T-helper 17 cell (primary cell): ENCODE measurements at places on chromosomes 1 and 21.

- H3K27ac ChIP-seq, result no peak overlapping the region
- H3K36me3 ChIP-seq, result peaks cover 6% of the 10 kb centered on the region
Measured at GRCh38 chr1:62589321-62589720, 8.0 kb upstream of the ANGPTL3 start.

- peaks cover 4% of the 10 kb centered on the region for H3K36me3 ChIP-seq
- no peaks in the 10 kb centered on the region for H3K27me3 ChIP-seq
- peak overlapping the region; percentile 95 for H3K4me3 ChIP-seq
Measured at GRCh38 chr1:51729824-51730301, 113.0 kb downstream of the OSBPL9 start.

DNA sequence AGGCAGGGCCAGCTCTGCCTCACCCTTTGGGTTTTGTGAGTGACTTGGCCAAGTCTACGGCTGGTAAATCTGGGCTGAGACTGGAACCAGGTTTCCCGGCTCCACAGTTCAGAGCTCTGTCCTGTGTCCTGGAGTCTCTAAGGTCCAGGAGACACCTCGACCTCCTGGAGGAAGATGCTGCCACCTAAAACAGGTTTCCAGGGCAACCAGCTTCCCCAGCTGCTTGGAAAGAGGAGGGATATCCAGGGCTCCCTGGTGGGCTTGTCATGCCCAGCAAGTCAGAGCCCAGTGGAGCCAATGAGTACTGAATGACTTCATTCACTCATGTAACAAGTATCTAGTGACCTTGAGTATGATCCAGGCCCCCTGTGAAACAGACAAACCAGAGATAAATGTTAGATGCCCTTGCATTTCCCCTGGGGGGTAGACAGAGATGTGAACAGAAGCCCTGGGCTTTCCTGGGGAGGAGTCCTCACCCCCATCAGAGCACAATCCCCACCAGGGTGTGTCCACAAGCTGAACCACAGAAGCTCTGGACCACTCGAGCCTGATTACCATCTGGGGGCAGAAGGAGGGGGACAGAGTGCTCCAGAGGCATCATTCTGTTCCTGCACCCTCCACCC lies 181.2 kb upstream of the RAB4A start:
- DNase-seq, result no peak
- peaks cover 7% of the 10 kb centered on the region for H3K4me1 ChIP-seq
- H3K27me3 ChIP-seq, result peaks cover 11% of the 10 kb centered on the region
- H3K4me3 ChIP-seq, result no peak overlapping the region
- peaks cover 3% of the 10 kb centered on the region for H3K36me3 ChIP-seq
- peak overlapping the region; percentile 24 for H3K27ac ChIP-seq

DNA sequence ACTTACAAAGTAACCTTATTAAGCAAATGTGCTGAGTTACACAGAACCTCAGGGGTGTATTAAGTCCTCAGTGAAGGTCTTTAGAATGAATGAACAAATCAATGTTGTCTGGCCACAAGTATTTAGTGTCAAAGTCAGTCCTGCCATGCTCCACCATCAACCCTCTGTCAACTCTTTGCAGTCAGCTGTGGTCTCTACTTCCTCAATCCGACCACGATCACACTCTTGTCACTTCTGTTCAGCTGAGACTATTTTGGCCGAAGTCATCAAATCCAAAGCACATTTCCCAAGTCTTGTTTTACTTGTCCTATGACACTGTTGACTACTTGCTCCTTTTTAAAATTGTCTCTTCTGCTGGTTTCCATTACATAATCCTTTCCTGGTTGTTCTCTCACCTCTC lies 173.5 kb downstream of the ST6GALNAC5 start:
- no peak overlapping the region for H3K27ac ChIP-seq
- DNase-seq, result no peak

- no peak for DNase-seq
- no peaks in the 10 kb centered on the region for H3K36me3 ChIP-seq
- peak overlapping the region; percentile 67 for H3K27ac ChIP-seq
- peaks cover 22% of the 10 kb centered on the region for H3K4me1 ChIP-seq
Measured at GRCh38 chr1:2135441-2135841, 59.1 kb downstream of the FAAP20 start.

GRCh38 chr1:17335821-17336710 lies 28.1 kb downstream of the PADI4 start:
- H3K4me1 ChIP-seq, result no peaks in the 10 kb centered on the region
- H3K27ac ChIP-seq, result no peak overlapping the region
- DNase-seq, result peak; percentile 36
- peaks cover 59% of the 10 kb centered on the region for H3K27me3 ChIP-seq

DNA sequence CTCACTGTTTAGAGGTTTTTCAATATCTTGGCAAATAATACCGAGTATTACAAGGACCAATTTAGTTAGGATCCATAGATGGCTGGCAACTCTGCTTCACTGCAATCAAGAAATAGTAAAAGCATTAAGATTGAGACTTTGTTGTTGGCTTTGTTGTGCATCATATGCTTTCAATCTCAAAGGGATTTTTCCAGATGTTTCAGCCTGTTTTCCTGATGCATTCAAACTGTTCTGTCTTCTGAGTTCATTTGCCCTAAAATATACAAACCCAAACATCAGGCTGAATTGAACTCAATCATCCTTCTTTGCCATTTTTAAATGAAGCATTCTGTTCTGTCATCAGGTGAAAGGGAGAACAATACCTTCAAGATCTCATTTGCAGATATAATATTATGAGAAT lies 248.7 kb downstream of the TTLL7 start:
- H3K27ac ChIP-seq, result no peak overlapping the region
- H3K4me3 ChIP-seq, result no peak overlapping the region
- DNase-seq, result no peak
- H3K27me3 ChIP-seq, result no peaks in the 10 kb centered on the region
- no peaks in the 10 kb centered on the region for H3K36me3 ChIP-seq

DNA sequence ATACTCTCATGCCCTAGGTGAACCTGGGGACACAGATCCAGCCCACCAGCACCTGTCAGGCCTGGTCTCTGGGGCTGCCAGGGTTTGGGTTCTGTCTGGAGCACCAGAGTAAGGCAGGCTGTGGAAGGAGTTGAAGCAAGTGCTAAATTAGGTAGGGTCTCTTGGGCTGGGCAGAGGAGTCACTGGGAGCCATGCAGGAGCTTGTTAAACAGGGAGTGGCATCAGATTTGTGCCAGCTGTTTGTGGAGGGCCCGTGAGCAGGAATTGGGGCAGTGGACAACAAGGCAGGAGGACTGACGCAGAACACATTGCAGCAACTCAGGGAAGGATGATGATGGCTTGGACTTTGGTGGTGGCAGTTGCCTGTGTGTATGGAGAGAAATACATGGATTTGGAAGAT lies 56.3 kb downstream of the PTPRF start:
- no peaks in the 10 kb centered on the region for H3K36me3 ChIP-seq
- H3K4me1 ChIP-seq, result peaks cover 3% of the 10 kb centered on the region
- H3K27ac ChIP-seq, result no peak overlapping the region
- H3K27me3 ChIP-seq, result no peaks in the 10 kb centered on the region

DNA sequence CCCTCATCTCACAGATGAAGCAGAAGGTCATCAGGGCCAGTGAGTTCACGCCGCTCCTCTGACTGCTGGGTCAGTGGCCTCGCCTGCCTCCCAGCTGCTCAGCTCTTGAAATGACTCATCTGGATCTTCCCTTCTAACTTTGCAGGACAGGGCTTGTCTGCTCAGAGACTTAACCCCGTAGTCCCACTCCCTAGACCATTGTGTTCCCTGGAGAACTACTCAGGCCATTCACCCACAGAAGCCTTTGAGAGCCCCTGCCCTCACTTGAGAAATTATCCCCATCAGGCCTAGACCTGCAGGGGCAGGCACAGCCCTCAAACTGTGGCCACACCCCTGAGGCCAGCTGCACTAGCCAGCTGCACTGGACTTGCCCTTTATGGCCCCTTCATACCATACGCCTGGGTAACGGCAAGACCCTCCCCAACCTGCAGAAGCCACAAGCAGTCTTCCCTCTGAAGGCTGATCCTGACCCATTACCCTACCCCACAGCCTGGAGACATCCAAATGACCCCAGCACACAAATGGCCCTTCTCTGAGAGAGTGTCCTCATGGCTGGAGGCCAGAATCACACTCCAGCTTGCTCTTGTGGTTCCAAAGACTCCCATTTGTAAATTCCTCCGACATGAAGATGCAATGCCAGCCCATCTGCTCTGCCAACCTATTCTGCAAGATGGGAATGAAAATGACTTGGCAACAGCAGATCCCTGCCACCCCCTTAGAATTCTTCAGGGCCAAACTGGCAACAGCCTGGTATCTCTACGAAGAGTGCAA lies 33.2 kb downstream of the RCSD1 start:
- DNase-seq, result no peak
- peaks cover 14% of the 10 kb centered on the region for H3K36me3 ChIP-seq

DNA sequence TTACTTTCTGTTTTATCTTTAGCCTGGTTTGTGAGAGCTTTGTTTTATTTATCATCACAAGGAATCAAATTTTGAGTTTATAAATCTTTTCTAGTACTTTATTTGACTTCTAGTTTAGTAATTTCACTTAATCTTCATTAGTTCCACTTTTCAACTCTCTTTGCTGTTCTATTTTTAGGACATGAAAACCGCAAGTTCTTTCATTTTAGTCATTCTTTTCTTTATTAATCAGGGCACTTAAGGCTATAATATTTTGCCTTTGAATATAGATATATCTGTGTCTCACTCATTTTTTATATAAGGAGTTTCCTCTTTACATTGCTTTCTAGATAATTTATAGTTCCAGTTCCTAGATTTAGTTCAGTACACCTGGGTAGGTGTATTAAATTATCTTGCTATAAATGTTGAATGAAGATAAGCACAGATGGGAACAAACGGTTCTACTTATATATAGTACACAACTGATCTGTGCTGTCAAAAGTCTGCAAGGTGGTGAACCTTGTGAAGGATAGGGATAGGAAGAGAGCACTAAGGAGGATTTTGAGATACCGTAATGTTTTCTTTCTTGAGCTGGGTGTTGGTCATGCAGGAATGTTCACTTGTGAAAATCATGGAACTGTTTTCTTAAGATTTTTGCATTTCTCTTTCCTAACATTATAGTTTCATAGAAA lies 402.3 kb downstream of the RYR2 start:
- peaks cover 6% of the 10 kb centered on the region for H3K4me1 ChIP-seq
- H3K36me3 ChIP-seq, result no peaks in the 10 kb centered on the region
- H3K4me3 ChIP-seq, result no peak overlapping the region
- no peak overlapping the region for H3K27ac ChIP-seq
- H3K27me3 ChIP-seq, result no peaks in the 10 kb centered on the region

GRCh38 chr1:153612111-153612754 lies 704 bp downstream of the S100A16 start:
- H3K27me3 ChIP-seq, result peaks cover 14% of the 10 kb centered on the region
- peak overlapping the region; percentile 43 for H3K27ac ChIP-seq
- H3K4me3 ChIP-seq, result no peak overlapping the region
- DNase-seq, result no peak
- no peaks in the 10 kb centered on the region for H3K36me3 ChIP-seq

DNA sequence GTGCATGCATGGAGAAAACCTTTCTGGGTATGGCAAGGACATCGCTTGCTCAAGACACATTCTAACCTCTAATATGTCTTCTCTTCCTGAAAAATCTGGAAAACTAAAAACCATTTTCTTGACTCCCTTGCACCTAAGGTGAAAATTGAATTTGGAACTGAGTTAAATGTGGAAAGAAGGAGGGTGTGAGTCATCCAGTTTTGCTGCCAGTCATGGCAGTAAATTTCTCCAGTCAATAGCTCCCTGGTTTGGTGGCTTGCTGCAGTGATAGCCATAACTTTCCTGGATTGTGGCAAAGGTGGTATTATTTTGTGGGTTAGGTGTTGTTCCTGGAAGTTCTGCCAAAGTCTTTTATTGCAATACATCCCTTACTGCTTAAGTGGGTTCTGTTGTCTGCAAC lies 2.5 kb downstream of the ZCCHC17 start:
- H3K4me1 ChIP-seq, result peaks cover 29% of the 10 kb centered on the region
- no peaks in the 10 kb centered on the region for H3K27me3 ChIP-seq
- no peak for DNase-seq
- no peaks in the 10 kb centered on the region for H3K36me3 ChIP-seq

DNA sequence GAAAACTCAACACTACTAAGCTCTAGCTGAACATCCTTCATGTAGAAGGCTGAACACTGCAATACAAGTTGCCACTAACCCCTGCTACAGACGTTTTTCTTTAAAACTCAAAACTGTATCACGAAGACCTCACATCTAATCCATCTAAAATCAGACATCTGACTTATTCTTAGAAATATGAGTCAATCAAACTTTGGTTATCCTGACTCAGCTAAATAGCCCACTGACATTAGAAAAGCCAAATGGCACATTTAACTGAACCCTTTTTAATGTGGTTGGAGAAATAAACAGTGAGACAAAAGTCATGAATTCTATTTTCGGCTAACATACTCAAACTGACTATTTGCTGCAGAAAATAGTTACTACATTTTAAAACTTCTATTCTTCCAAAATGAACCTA lies 35.6 kb downstream of the WLS start:
- peaks cover 2% of the 10 kb centered on the region for H3K4me1 ChIP-seq
- no peaks in the 10 kb centered on the region for H3K27me3 ChIP-seq
- DNase-seq, result no peak
- no peak overlapping the region for H3K4me3 ChIP-seq
- no peaks in the 10 kb centered on the region for H3K36me3 ChIP-seq

GRCh38 chr1:109721042-109721441 lies 9.0 kb downstream of the GSTM5 start:
- H3K27me3 ChIP-seq, result peaks cover 31% of the 10 kb centered on the region
- no peaks in the 10 kb centered on the region for H3K4me1 ChIP-seq
- H3K36me3 ChIP-seq, result peaks cover 2% of the 10 kb centered on the region
- no peak overlapping the region for H3K27ac ChIP-seq
- no peak overlapping the region for H3K4me3 ChIP-seq
- no peak for DNase-seq

DNA sequence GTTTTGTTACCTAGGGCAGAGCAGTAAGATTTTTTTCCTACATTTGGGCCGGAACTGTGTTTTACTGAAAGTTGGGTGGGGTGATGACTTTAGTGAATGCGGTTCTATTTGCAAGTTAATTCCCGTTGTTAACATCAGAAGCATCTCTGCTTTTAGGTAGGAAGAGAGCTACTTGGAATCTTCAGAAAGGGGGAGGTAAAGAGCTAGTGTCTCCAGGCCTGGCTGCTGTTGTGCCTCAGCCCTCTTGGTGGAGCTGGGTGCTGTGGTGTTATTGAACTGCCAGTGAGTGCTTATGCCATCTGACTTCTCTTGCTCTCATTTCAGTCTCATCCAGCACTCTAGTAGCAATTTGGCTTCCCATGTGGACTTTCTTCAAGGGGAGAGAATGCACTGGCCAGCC lies 3.4 kb downstream of the KDM4A start:
- peaks cover 8% of the 10 kb centered on the region for H3K36me3 ChIP-seq
- H3K27me3 ChIP-seq, result no peaks in the 10 kb centered on the region
- H3K27ac ChIP-seq, result peak overlapping the region; percentile 61
